ENCODE measurements at places on chromosomes 6 and 20. TPM values are rescaled to one million over a fixed set of nuclear protein-coding genes. Genes with fewer than 3 reads are reported as not detected.

SMPDL3A gene
- polyA plus RNA-seq: 13.7 TPM

RAD21L1 gene
- polyA plus RNA-seq: not detected

PROCR gene
- polyA plus RNA-seq: 54.6 TPM

C20orf204 gene
- 0.71 TPM for polyA plus RNA-seq

C6orf163 gene
- polyA plus RNA-seq: 0.47 TPM

GJA10 gene
- not detected for polyA plus RNA-seq

MOG gene
- not detected for polyA plus RNA-seq

ERVFRD-1 gene
- 0.22 TPM for polyA plus RNA-seq

ULBP3 gene
- 1.1 TPM for polyA plus RNA-seq

BACH2 gene
- 0.90 TPM for polyA plus RNA-seq

SLC22A7 gene
- polyA plus RNA-seq: 0.15 TPM

TINAG gene
- not detected for polyA plus RNA-seq

CST2 gene
- not detected for polyA plus RNA-seq

TBC1D20 gene
- polyA plus RNA-seq: 37.0 TPM

AFDN gene
- polyA plus RNA-seq: 29.6 TPM
